ENCODE measurements at places on chromosomes 3 and 15. TPM values are rescaled to one million over a fixed set of nuclear protein-coding genes. Genes with fewer than 3 reads are reported as not detected.

Gene VILL
- total RNA-seq = 8.9 TPM

Gene SETD5
- 124 TPM for total RNA-seq

Gene HYAL2
- 303 TPM for total RNA-seq

Gene SYNM
- total RNA-seq = 19.5 TPM

Gene SCAMP5
- total RNA-seq = 2.6 TPM

Gene NR2E3
- 0.26 TPM for total RNA-seq

Gene KLF15
- 44.6 TPM for total RNA-seq

Gene SERPINI1
- 7.1 TPM for total RNA-seq
